Osteoblast (primary cell): ENCODE measurements at places on chromosomes 13 and 19. TPM values are rescaled to one million over a fixed set of nuclear protein-coding genes. Genes with fewer than 3 reads are reported as not detected.

DNA sequence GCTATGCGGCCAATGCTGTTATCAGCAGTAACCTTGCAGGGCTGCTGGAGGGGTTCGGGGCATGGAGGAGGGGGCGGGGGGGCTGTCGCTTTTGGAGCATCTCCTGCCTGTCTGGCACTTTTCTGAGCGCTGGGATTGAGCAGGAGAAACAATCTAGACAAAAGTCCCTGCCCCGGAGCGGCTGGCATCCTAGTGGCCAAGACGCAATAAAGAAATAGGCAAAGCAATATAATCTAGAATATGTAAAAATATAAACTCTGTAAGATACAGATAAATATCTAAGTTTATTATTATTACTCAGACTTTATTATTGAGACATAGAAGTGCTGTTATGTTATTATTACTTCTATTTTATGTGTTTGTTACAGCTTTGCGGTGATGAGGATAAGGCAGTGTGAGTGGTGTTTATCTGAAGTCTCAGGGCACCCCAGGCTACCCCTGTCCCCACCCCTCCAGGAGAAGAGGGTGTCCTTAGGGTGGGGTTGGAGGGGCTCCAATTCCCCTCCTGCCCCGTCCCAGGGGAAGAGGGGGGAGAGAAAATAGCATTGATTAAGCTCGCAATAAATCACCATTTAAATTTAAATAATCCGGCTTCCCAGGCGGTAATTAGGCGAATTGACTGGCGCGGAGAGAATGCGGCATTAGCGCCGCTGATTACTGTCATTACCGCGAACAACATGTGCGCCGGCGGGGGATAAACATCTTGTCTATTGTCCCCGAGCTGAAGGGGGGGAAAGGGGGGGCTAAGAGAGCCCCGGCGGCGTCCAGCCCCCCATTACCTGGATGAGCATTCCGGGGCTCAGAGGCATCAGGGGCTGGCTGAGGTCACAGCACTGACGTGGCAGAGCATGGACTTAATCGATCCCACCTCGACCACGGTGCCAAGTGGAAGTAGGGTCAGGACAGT, 3.2 kb downstream of the NPAS1 start:
- DNase-seq, result peak; percentile 77
- H3K27ac ChIP-seq, result no peak overlapping the region
- peaks cover 3% of the 10 kb centered on the region for H3K4me1 ChIP-seq

- H3K4me1 ChIP-seq, result peaks cover 24% of the 10 kb centered on the region
- no peak overlapping the region for H3K27ac ChIP-seq
- no peaks in the 10 kb centered on the region for H3K36me3 ChIP-seq
- no peak overlapping the region for H3K4me3 ChIP-seq
These were observed 5.3 kb downstream of the ABCA7 start for GRCh38 chr19:1045247-1045603.

SLITRK1 gene
- not detected in 2 replicates for total RNA-seq

DNA sequence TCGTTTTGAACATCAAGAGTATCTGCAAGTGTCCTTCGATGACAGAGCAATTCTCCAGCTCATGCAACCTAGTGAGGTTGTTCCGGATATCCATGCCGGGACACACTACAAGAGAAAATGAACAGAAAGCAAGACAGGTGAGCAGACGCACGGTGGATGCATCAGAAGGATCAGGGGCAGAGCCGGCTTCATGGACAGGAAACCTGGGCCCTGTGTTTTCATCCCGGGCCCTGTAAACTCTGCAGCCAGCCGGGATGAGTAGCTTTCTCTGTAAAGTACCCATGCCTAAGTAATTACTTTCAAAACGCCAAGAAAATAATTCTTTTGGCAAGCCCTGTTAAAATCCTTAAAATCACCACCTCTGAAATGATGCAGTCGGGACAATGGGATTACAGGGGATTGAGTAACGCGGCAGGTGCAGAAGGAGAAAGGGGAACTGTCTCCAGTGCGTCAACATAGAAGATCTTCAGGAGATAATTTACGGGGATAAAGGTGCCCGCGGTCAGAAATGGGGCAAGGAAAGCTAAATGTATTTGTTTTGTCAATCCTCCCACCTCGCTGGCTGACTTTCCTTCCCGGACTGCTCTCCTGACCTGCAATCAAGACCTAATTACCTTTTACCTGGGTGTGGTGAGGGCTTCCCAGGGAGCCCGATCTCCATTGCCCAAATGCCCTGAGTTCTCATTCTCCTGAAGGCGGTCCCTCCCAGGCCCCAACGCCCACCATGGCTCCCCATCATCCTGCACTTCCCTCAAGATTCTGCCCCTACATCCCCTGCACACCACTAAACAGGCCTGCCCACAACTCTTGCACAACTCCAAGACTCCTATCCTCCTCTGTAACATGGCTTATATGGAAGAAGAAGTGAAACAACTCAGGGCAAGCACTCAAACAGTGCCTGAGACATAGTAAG, 26.2 kb downstream of the INSR start:
- no peak overlapping the region for H3K27ac ChIP-seq
- H3K27me3 ChIP-seq, result no peaks in the 10 kb centered on the region
- no peaks in the 10 kb centered on the region for H3K36me3 ChIP-seq

DNA sequence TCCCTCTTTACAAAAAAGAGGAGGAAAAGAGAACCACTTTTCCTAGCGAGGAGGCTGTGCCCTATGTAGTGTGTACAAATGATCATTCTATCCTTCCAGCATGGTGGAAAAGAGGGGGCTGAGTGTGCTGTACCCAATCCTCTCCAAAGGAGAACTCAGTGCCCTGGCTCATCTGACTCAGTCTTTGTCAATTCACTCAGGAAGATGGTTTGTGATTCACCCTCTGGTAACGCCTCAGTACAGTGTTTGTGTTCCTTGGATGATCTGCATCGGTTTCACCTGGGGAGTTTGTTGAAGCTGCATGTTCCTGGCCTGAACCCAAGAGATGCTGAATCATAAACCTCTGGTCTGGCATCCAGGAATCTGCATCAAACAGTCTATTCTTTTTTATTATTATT, 18.3 kb upstream of the ENOX1 start:
- H3K27me3 ChIP-seq, result no peaks in the 10 kb centered on the region
- peak; percentile 94 for DNase-seq
- H3K27ac ChIP-seq, result peak overlapping the region; percentile 66
- peaks cover 7% of the 10 kb centered on the region for H3K4me1 ChIP-seq
- H3K4me3 ChIP-seq, result peak overlapping the region; percentile 46

VSTM1 gene
- not detected in 2 replicates for total RNA-seq

DNA sequence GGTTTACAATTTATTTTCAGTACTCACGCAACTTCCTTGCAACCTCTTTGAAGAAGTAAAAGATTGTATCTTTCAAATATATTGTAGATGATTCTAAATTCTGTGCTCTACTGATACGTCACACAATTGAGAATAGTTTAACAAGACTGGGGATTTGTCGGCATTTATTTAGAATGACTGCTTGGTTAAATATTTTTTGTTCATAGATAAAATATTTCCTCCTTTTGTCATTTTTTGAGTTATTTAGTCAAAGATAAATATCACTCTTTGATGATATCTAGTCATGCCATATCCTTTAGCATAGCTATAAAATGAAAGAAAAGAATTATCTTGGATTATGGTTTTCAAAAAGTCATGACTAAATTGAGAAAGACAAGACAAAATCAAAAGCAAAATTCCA, 2747.8 kb downstream of the PCDH9 start:
- no peak overlapping the region for H3K4me3 ChIP-seq
- no peaks in the 10 kb centered on the region for H3K4me1 ChIP-seq
- DNase-seq, result no peak
- no peak overlapping the region for H3K27ac ChIP-seq

DNA sequence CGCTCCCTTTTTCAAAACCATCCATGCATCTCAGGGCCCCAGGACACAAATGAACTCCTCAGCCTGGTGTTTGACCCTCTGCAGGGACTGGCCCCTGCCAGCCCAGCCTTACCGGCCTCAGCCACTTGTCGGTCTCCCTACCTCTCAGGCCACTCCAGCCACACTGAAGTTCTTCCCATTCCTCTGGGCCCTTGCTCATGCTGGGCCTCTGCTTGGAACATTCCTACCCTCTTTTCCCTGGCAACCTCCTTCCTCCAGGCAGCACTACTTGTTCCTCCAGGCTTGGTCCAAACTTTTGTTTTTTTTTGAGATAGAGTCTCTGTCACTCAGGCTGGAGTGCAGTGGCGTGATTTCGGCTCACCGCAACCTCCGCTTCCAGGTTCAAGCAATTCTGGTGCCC, 7.6 kb upstream of the EGLN2 start:
- H3K4me1 ChIP-seq, result no peaks in the 10 kb centered on the region
- H3K36me3 ChIP-seq, result no peaks in the 10 kb centered on the region
- H3K4me3 ChIP-seq, result no peak overlapping the region
- H3K27ac ChIP-seq, result no peak overlapping the region
- H3K27me3 ChIP-seq, result no peaks in the 10 kb centered on the region

DNA sequence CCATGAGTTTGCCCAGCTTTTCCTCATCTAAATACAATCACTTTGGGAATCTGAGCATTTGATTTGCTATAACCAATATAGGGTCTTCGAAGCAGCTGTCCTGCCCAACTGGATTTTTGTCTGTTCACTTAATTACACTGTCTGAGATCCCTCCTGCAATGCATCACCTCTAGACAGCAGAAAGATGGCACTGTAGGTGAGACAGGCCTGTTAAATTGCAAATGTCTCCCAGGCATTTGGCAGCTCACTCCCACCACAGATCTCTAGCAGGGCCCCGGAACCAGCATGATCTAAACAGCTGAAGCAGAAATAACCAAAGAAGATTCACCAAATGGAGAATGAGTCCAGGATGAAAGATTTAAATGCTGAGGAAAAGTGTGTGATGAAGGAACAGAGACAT, 41.9 kb upstream of the SERPINE3 start:
- no peaks in the 10 kb centered on the region for H3K36me3 ChIP-seq
- H3K27ac ChIP-seq, result no peak overlapping the region
- no peak for DNase-seq

- DNase-seq, result no peak
- H3K27ac ChIP-seq, result no peak overlapping the region
- H3K36me3 ChIP-seq, result no peaks in the 10 kb centered on the region
- H3K4me3 ChIP-seq, result no peak overlapping the region
These were observed 184.7 kb downstream of the OXGR1 start for GRCh38 chr13:96809366-96810096.

- no peaks in the 10 kb centered on the region for H3K4me1 ChIP-seq
- H3K4me3 ChIP-seq, result no peak overlapping the region
- H3K27ac ChIP-seq, result no peak overlapping the region
- DNase-seq, result no peak
- H3K27me3 ChIP-seq, result no peaks in the 10 kb centered on the region
These were observed 65.3 kb upstream of the ZNF681 start for GRCh38 chr19:23823952-23824389.

GRCh38 chr19:2207991-2208860, 27.9 kb downstream of the PLEKHJ1 start:
- H3K36me3 ChIP-seq, result peaks cover 70% of the 10 kb centered on the region
- no peak overlapping the region for H3K4me3 ChIP-seq
- DNase-seq, result peak; percentile 100
- no peaks in the 10 kb centered on the region for H3K27me3 ChIP-seq
- peaks cover 7% of the 10 kb centered on the region for H3K4me1 ChIP-seq
- peak overlapping the region; percentile 41 for H3K27ac ChIP-seq

DNA sequence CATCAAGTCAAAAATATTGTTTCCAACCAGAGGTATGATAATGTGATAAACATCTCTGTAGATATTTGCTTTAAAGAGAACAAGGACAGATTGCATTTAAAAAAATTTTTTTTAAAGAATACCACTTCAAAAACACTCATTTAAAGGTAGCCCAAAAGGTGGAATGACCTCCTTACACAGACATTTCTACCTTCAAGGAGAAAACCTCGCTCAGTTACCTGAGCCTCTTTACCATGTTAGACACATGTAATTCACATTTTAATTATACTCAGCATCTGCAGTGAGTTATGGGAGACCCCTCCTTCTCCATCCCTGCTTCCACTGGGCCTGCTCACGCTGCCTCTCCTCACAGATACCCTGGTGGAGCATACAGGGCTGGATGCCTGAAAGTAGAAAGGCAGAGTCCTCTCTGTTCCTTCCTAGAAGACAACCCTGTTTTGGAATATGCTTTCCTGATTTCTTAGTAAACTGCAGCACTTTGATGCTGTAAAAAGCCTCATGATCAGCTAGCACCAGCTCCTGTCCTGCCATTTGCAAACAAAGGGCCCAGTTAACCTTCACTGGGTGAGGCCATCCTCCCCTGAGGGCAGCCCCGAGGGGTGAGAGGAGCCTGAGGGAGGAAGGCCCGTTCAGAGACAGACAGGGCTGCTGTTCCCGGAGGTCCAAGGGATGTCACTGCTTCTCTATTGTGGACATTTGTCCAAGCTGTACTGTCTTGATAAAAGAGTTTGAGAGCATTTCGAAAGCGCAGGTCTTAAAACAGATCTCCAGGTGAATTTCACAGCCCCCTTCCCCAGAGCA, 117.8 kb downstream of the IRS2 start:
- no peaks in the 10 kb centered on the region for H3K27me3 ChIP-seq
- H3K27ac ChIP-seq, result no peak overlapping the region
- no peaks in the 10 kb centered on the region for H3K36me3 ChIP-seq
- H3K4me3 ChIP-seq, result no peak overlapping the region
- DNase-seq, result no peak

GRCh38 chr19:5891938-5892771, 11.4 kb downstream of the NDUFA11 start:
- no peak overlapping the region for H3K27ac ChIP-seq
- peak; percentile 94 for DNase-seq
- peaks cover 4% of the 10 kb centered on the region for H3K4me1 ChIP-seq
- H3K4me3 ChIP-seq, result no peak overlapping the region

GRCh38 chr13:75648446-75648845, 12.3 kb downstream of the LMO7 start:
- peaks cover 79% of the 10 kb centered on the region for H3K4me1 ChIP-seq
- no peak overlapping the region for H3K4me3 ChIP-seq
- DNase-seq, result no peak
- peaks cover 57% of the 10 kb centered on the region for H3K36me3 ChIP-seq

DNA sequence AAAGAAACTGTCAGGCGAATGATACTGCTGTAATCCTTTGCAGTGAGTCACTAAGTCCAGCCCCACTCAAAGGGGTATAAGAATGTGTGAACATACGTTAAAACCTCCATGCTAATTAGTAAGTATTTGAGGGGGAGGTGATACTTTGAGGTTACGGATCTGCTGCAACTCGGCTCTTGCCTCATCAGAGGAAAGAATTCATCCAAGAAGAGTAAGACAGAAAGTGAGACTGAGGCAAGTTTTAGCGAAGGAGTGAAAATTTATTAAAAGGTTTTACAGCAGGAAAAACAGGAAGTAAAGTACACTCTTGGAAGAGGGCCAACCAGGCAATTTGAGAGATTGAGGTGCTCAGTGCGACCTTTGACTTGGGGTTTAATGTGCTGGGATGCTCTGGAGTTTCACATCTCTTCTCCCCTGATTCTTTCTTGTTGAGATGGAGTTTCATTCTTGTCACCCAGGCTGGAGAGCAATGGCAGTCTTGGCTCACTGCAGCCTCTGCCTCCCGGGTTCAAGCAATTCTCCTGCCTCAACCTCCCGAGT, 9.8 kb downstream of the CLEC4M start:
- peaks cover 10% of the 10 kb centered on the region for H3K27me3 ChIP-seq
- H3K4me1 ChIP-seq, result no peaks in the 10 kb centered on the region
- no peaks in the 10 kb centered on the region for H3K36me3 ChIP-seq

CLDND2 gene
- not detected in 2 replicates for total RNA-seq

- H3K36me3 ChIP-seq, result no peaks in the 10 kb centered on the region
- H3K27ac ChIP-seq, result peak overlapping the region; percentile 100
- peaks cover 24% of the 10 kb centered on the region for H3K4me1 ChIP-seq
- DNase-seq, result no peak
- H3K4me3 ChIP-seq, result peak overlapping the region; percentile 97
These were observed 799 bp upstream of the USPL1 start for GRCh38 chr13:30616927-30617314.

GRCh38 chr19:29965492-29965891, 23.5 kb downstream of the URI1 start:
- peaks cover 47% of the 10 kb centered on the region for H3K4me1 ChIP-seq
- H3K36me3 ChIP-seq, result no peaks in the 10 kb centered on the region
- peak overlapping the region; percentile 36 for H3K27ac ChIP-seq
- H3K4me3 ChIP-seq, result peak overlapping the region; percentile 24
- no peak for DNase-seq
- H3K27me3 ChIP-seq, result no peaks in the 10 kb centered on the region
